ENCODE measurements at places on chromosomes 2 and 18.

DNA sequence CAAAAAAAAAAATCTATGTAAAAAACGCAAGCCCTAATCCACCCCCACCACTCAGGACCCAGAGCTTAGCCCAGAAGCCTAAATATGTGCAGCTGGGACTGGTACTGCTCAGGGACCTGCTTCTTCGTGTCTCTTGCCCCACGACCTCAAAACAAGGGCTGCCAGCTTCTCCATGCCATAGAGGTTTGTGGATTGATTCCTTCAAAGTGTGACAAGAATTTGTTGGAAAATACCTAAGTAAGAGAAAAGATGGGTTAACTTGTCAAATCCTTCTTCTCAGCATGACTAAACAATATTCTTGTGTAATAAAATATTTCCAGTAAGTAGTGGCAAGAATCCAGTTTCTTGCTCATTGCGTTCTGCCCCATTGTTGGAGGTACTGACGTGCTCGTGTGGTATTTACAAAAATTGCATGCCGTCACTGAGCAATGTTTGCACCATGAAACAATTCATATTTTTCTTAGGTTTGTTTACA is 825 bp upstream of the SCYGR1 start:
- peak; percentile 86 for DNase-seq

GRCh38 chr2:238259061-238260020 is 19.5 kb upstream of the HES6 start:
- no peak for DNase-seq

DNA sequence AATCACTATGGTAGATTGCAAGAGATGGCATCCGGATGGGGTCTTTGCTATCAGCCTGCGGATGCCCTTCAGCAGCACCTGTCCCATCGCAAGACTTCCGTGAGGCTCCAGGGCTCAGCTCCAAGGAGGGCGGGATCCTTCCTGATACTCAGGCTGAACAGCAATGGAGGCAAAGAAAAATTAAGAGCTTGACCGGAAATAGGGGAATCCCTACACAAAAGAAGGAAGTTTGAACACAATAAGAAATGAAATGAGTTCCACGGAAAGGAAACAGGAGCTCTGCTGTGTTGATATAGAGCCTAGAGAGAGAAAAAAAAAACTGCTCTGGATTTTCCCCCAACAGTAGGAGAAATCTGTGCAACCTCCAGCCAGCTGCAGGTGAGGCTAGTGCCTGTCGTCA is 91.9 kb downstream of the ARL4C start:
- no peak for DNase-seq

DNA sequence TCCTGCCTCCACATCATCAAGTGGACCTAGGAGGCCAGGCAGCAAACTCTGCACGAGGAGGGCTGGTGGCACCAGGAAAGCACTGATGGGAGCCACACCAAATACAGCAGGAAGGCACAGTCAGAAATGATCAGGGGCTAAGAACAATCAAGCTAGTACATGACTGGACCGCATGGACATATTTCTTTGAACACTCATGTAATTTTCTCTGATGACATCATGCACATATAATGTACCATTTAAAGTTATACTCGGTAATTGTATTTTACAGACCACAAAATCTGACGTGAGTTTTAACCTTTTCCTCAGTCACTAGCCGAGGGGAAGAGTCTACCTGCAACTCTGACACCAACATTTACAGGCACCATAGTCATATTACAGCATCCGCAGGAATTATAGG is 76.7 kb downstream of the XDH start:
- peak; percentile 71 for DNase-seq

DNA sequence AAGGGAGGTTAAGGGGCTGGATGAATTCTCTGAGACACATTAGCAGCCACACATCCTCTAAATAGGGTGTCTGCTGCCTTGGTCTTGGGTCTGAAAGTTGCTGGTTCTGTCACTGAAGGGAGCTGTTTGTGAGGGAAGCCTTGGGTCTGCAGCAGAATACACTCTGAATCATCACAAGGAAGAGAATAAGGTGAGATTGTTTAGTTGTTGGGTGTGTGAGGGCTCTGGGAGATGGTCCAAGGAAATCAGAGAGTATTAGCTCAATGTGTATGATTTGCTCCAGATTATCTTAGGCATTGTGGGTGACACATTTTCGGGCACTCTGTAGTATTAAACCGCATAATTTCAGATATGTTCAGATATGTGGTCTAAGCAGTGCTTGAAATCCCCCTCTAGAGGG is 548.5 kb downstream of the SLC4A3 start:
- no peak for DNase-seq

GRCh38 chr2:117977696-117978095 is 36.2 kb downstream of the CCDC93 start:
- DNase-seq, result peak; percentile 36

GRCh38 chr2:239937866-239938640 is 87.1 kb downstream of the NDUFA10 start:
- no peak for DNase-seq

GRCh38 chr2:147642765-147643164 is 202.1 kb upstream of the ACVR2A start:
- no peak for DNase-seq

DNA sequence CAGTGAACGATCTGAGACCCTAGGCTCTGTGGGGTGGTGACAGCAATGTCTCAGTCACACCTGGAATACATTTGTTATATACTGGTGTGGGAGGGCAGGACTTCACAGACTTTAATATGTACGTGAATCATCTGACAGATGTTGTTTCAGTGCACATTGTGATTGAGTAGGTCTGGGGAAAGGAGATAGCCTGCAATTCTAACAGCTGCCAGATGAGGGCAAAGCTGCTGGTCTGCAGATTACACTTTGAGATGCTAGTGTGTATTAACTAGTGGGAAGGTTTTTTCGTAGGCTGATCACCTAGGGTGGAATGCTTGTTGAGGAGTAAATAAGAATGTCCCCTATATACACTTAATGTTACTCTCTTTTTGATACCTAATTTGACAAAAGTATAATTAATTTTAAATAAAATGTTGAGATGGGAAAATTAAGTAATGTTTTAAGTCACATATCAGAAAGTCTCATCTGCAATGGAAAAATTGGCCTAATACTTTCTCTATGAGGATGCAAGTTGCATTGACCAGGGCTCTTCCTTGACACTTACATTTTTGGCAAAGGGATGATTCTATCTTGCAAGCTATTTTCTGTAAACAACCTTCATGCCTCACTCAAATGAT is 496.9 kb upstream of the HNMT start:
- peak; percentile 65 for DNase-seq

GRCh38 chr2:143436951-143437350 is 307.7 kb downstream of the ARHGAP15 start:
- no peak for DNase-seq

DNA sequence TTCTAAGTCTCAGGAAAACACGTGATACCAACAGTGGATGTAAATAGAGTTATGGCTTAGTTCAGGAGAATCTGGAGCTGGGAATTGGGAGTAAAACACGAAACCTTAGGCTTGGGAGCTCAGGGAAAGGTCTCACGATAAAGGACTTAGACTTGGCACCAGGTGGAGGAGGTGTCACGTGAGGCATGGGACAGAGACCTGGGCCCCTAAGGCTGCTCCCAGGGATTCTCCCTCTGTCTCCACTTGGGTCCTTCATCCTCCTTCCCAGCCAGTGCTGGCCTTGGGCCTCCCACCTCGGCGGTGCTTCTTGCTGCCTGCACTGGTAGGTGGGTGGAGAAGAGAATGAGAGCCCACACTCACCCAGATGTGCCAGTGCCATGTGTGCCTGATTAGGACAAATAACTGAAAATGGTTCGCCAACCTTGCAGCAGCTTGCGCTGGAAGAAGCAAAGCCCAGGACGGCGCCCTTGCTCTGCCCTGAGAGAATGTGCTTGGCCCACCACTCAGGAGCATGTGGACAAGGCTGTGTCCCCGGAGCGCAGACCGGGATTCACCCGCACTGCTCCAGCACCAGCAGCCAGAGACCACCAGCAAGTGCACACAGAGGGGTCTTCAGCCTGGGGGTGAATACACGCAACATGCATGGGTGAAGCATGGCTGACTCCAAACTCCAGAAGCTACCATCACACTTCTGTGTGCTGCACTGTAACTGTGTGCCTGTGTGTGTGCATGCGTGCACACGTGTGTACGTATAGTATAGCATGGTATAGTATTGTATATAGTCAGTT is 48.1 kb downstream of the PSMG2 start:
- DNase-seq, result no peak

DNA sequence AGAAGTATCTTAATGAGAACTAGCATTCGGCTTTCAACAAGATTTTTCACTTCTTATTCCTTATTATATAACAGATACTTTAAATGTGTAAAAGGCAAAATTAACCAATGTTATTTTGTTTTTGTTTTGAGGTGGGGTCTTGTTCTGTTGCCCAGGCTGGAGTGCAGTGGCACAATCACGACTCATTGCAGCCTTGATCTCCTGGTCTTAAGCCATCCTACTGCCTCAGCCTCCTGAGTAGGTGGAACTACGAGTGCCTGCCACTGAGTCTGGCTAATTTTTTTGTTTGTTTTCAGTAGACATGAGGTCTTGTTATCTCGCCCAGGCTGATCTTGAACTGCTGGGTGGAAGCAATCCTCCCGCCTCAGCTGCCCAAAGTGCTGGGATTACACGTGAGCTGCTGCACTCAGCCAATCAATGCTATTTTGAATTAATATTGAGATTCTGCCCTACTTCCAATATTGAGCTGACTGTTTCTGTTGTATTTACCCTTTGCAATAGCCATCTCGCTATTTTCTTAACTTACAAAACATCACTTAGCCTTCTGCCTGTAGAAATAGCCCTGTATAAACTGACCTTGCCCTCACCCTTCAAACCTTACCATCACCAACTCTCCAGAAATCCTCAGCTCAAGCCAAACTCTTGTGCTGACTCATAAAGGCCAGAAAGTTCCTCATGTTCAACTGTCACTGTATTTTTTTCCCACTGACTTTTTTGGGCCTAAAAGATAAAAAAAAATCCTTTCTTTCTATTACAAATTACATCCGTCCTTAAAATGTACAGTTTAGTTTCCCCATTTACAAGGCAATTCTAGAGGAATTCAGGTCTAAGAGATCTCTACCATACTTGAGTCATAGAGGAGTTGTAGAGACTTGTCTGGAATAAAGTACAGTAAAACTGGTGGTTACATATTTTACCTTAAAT is 94.3 kb downstream of the OLA1 start:
- DNase-seq, result peak; percentile 70

- no peak for DNase-seq
These were observed 72.8 kb downstream of the SOWAHC start for GRCh38 chr2:109686921-109687320.

DNA sequence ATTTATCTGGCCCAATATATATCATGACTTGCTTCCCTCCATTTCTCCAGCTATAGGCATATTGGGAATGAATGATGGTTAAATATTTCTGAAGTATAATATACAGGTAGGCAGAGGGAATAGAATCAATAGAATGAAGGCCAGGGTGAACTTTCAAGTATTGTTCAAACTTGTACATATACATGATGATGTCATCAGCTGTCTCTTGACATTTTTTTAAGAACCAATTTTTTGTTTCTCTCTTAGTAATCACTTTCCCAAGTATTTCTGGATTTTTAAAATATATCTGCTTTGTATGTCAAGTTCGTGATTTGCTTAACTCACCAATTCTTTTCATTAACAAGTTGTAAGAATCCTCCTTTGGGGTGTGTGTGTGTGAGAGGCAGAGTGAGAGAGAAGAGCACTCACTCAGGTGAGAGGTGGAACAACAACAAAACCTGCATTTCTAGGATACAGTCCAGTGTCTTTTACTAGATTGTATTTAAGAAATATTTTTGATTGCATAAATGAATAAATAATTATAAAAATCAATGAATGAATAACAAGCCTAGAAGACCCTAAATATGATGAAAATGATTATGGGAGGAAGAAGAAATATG is 1239.1 kb downstream of the LRP1B start:
- no peak for DNase-seq

- DNase-seq, result no peak
These were observed 84.9 kb upstream of the EPB41L3 start for GRCh38 chr18:5628512-5629255.

DNA sequence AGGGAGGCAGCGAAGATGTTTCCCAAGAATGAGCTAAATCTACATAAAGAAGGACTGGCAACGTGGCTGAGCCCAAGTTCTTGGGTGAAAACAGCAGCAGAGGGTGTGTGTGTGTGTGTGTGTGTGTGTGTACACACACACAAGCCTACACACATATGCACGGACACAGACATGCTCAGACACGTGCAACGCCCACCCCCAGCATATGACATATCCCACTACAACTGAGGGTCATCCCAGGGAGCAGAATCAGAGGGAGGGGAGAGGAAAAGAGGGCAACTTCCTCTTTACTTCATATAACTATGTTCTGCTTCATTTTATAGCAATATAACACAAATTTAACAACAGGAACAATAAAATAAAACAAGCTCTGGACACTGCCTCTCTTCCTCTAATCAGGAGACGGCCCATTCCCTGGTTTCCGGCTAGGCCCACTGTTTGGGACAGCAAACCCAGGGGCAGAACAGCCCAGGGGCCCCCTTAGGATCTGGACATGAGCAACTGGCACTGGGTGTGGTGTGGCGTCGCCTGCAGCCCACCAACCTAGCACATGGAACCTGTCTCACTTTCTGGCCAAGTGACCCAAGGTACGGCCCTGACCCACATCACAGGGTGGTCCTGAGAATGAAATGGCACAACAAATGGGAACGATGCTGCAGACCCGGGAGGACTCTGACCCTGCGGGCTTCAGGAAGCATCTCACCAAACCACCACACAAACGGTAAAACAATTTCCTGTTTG is 25.0 kb downstream of the FAM178B start:
- DNase-seq, result no peak

GRCh38 chr2:202015471-202015870 is 18.2 kb upstream of the FZD7 start:
- DNase-seq, result no peak

DNA sequence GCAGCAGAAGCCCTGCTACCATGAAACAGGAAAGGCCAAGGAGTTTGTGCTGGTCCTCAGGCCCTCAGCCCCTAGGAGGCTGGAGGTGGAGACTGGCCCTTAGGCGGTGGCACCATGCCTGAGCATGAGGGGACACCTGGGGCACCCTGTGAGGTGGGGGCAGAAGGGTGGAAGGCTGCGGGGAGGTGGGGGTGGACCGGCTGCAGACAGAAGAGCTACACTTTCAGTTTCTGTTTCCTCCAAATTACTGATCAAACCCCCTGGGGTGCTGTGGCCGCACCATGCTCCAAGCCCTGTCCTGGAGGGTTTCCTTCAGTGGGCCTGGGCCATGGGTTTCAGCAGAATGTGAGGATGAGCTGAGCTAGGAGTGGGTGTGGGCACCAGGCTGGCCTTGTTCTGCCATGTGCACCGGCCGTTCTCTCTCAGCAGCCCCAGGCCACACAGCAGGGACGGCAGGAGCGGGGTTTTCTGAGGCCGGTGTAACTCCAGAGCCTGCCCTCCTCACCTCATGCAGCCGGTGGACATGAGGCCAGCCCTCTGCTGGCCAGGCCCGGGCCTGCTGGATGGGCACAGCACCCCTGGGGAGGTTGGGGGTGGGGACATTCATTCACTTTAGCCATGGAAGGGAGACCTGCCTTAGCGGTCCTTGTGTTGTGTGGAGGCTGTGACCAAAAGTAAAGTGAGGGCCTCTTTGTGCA is 51.5 kb downstream of the PLEKHB2 start:
- no peak for DNase-seq
